Motor neuron (in vitro differentiated cells): ENCODE measurements at places on chromosomes 5 and 9.

GRCh38 chr5:100175346-100175745 is 359.8 kb upstream of the FAM174A start:
- no peak for ATAC-seq

- no peak for ATAC-seq
Observed at GRCh38 chr5:150556859-150557508, 49.1 kb downstream of the NDST1 start.

- ATAC-seq = peak; percentile 66
Observed at GRCh38 chr9:37415011-37415719, 7.3 kb upstream of the GRHPR start.

DNA sequence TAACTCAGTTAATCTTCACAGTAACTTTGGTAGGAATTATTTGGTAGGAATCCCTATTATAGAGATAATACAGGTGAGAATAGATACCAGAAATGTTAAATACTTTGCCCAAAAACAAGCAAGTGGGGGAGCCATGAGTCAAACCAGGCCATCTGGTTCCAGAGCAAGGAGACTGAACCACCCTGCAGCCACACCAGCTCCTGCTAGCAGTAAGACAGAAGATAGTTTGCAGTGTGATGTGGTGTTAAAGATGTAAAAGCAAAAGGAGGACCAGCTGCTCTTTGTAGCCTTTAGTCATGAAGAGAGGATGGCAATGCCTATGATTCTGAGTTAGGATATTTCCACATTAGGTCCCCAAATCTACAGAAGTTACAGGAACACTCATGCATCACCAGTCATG is 101.4 kb downstream of the PRKACG start:
- no peak for ATAC-seq

GRCh38 chr9:82154573-82154972 is 166.0 kb downstream of the SPATA31D1 start:
- ATAC-seq = no peak

GRCh38 chr5:67105270-67105669 is 91.3 kb downstream of the CD180 start:
- ATAC-seq = peak; percentile 31

DNA sequence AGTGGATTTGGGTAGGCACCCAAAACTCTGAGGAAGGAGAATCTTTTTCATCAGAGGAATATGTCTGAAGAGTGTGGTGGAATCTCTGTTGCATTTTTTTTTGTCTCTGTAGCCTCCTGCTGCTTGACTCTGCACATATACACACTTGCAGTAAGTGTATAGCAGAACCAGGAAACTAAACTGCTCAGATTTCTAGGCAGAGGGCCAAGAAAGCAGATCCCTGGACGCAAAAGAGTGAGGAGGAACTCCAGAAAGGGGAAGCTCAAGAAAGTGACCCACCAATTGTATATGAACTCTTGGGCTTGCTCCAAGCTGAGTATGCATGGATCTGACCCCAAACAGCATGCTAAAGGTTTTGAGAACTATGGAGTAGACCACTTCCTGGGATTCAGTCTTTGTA is 181.8 kb downstream of the GADD45G start:
- ATAC-seq = no peak

DNA sequence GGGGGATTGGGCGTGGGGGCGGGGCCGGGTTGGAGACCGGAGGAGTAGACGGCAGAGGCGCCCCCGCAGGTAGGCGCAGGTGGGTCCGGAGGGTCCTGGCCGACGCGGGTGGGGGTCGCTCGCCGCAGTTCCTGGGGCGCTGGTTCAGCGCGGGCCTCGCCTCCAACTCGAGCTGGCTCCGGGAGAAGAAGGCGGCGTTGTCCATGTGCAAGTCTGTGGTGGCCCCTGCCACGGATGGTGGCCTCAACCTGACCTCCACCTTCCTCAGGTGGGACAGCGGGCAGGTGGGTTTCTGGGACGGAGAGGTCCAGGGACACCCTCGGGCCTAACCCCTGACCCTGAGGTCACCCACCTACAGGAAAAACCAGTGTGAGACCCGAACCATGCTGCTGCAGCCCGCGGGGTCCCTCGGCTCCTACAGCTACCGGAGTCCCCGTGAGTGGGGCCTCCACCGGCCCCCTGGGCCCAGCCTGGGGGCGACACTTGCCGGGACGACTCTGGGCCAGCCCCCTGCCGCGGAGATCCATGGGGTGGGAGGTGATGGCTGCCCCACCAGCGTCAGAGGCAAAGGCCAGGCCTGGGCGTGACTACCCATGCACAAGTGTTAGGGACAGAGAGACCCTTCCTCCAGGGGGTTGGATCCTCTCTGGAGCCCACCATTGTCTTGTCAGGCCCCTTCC is 1.7 kb downstream of the PTGDS start:
- ATAC-seq = peak; percentile 4

GRCh38 chr5:152608458-152608857 is 203.4 kb upstream of the NMUR2 start:
- no peak for ATAC-seq

DNA sequence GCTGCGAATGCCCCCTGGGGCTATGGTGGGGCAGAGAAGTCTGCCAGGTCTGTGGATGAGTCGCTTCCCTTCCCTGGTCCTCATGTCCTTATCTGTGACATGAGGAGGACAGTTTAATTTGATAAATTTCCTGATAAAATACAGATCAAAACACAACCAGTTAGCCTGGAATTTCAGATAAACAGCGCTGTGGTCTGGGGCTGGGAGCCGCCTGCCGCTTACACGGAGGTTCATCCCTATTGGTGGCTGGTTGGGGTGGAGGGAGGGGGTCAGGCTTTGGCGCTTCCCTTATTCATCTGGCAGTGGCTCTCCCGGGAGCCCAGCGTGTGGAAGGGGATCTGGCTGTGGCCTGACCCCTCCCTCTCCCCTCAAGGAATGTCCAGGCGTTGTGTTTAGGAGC is 17.9 kb downstream of the CRB2 start:
- peak; percentile 41 for ATAC-seq

- ATAC-seq = peak; percentile 8
Observed at GRCh38 chr9:98805506-98806272, 1.8 kb upstream of the GALNT12 start.

DNA sequence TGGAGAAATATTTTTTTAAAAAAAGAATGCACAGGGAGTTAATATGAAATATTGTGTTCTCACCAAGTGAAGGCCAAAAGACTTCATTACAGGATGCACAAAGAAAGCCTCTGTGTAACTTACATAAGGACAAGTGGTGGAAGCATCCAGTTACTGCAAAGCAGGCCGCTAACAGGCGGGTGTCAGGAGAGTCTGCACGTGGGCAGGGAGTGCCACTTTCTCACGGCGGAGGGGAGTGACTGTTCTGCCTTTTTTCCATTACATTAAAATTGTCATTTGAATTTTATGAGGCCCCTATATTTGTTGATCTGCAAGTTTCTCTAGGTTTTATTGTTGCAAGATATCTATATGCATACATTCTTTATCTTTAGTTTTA is 28.1 kb upstream of the SPATA31E1 start:
- no peak for ATAC-seq

GRCh38 chr5:154740957-154741356 is 14.2 kb upstream of the LARP1 start:
- no peak for ATAC-seq

DNA sequence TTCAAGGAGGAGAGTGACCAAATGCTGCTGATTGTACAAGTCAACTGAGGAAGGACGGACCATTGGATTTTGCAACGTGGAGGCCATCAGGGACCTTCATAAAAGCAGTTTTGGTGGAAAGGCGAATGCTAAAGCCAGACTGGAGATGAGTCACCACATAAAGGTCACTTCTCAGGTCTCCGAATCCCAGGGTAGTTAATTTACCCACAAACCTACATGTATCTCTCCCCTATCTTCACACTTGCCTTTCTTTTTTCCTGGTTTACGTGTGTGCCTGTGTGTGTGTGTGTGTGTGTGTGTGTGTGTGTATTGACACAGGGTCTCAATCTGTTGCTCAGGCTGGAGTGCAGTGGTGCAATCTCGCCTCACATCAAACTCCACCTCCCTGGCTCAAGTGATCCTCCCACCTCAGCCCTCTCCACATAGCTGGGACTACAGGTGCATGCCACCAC is 4.6 kb upstream of the CTNNA1 start:
- ATAC-seq = no peak

DNA sequence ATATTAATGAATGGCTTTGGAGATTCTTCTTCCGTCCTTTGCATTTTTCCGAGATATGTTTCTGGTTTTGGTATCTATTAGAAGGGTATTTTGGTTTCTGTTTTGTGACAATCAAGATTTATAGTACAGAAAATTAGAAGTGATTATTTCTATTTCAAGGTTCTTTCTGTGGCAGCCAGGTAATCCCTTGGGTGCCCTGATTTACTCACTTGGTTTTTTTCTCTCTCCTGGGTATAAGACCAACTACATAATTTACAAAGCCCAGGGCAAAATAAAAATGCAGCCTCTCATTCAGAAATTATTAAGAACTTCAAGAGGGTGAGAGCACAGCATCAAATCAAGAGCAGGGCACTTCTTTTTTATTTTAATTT is 2.0 kb upstream of the RNF14 start:
- no peak for ATAC-seq

DNA sequence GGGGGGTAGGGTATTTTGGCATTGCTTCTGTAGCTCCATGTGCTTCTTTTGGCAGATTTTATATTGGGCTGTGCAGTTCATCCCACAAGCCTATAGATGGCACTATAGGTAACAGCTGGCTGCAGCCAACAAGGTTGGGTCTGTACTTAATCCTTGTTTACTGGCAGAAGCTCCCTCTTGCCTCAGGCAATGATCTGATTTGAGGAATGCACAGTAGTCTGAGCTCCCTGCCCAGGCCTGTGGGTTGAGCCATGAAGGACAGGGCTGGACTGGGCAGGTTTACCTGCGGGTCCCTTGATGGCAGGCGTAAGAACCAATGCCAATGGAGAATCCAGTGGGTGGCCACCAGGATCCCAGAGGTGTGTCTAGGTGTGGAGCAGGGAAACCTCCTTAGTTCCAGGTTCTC is 11.7 kb upstream of the OR1J2 start:
- no peak for ATAC-seq

DNA sequence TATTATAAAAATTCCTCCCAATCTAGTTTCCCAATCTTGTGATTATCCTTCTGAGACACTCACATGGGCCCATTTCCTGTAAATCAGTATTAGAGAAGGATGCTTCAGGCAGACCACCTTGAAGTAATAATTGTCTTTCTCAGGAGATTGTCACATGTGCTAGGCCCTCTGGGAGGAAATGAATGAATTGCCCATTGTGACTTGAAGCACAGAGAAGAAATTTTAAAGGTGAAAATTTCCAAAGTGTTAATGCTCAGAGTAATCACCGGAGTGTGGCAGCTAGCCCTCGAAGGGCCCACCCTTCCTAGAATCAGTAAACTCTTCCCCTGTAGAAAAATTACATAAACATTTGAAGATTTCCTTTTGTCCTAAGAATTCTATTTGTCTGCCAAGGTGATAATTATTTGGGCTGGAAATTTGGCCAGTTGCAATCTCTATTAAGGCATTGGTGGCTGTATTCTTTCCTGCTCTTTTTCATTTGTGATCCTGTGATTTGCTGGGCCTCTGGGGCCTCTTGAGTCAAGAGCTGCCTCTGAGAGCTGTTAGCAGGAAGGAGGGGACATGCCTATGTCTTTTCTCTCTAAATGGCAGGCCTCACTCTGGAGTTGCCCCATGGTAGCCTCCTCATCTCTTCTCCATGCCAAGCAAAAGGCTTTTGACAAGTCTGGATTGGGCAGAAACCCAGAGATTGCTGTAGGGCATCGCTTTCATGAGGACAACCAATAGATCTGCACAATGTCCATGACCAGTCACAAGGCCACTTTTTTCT is 371.5 kb upstream of the ACTBL2 start:
- ATAC-seq = no peak

DNA sequence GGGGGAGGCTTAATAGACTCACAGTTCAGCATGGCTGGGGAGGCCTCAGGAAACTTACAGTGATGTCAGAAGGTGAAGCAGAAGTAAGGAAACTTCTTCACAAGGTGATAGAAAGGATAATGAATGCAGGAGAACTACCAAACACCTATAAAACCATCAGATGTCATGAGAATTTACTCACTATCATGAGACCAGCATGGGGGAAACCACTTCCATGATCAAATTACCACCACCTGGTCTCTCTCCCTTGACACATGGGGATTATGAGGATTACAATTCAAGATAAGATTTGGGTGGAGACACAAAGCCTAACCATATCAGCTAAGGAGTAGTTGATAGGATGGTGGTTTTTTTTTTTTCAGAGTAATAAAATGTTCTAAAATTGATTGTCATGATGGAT is 201.8 kb downstream of the CDH12 start:
- ATAC-seq = no peak

DNA sequence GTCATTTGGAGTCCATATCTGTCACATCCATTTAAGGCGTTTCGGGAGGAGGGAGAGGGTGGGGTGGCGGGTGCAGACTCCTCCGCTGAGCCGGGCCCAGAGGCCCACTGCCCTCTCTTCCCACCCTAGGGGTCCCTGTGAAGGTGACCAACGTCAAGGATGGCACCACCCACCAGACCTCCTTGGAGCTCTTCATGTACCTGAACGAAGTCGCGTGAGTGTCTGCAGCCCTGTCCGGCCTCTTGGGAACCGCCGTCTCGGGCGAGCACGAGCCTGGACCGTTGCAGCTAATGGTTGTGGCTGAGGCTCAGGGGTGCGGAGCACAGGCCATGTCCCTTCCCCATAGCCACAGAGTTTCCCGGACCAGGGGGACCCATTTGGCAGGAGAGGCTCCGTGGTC is 34.8 kb downstream of the ASS1 start:
- ATAC-seq = no peak

GRCh38 chr5:45376417-45376816 is 319.8 kb downstream of the HCN1 start:
- no peak for ATAC-seq
